ENCODE measurements at places on chromosomes 11 and 22.

- DNase-seq, result peak; percentile 17
These were observed 28.4 kb downstream of the KIAA0930 start for GRCh38 chr22:45212306-45212709.

DNA sequence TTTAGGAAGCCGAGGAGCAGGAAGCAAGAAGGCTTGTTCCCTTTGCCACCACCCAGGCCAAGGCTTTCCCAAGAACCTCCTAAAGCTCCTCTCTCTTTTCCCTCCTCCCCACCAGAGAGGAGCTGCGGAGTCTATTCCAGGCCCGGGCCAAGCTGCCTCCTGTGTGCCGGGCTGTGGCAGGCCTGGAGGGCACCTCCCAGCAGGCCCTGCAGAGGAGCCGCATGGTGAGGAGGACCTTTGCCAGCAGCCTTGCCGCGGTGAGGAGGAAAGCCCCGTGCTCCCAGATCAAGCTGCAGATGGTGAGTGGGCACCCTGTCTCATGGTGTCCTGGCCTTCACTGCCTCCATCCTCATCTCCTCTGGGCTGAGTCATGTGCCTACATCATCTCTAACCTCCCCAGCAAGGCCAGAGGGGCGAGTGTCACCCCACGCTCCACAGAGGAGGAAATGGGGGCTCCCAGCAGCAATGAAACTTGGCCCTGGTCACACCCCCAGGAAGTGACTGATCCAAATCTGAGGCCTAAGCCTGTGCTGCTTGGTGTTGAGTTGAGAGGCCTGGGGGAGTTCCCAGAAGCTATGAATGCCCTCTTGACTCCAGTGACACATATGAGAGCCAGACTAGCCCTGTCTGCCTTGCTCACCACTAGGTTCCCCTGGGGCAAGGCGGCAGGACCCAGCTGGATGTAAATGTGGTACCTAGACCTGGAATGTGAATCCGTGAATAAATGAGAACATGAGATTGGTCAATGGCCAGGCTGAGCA, 104.2 kb downstream of the MYO18B start:
- DNase-seq, result no peak

- DNase-seq, result no peak
These were observed 69.4 kb downstream of the BUD13 start for GRCh38 chr11:116703421-116703820.

GRCh38 chr22:26141831-26142230, 27.4 kb upstream of the SEZ6L start:
- DNase-seq, result no peak

DNA sequence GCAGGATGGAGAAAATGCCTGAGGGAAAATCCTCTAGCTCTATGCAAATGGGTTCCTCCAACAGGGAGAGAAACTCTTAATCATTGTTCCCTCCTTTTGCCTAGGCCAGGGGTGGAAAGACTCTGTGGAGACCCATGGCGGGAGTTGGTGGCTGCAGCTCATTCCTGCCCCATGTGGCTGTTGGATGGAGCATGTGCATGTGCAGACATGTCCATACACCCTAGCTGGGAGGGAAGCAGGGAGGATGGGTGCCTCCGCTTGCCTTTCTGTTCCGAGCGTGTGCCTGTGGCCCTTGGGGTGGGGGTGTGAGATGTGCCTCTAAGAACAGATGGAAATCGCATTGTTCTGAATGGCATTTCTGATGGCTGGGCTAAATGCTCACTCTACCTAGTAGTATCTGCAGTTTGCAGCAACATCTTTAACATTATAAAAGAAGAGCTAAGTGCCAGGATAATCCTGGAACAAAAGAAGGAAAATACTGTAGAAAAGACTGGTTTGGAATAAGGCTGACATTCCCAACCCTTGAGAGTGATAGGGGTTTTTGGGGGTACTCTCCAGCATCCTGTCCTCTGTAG, 31.7 kb downstream of the METTL15 start:
- DNase-seq, result no peak

DNA sequence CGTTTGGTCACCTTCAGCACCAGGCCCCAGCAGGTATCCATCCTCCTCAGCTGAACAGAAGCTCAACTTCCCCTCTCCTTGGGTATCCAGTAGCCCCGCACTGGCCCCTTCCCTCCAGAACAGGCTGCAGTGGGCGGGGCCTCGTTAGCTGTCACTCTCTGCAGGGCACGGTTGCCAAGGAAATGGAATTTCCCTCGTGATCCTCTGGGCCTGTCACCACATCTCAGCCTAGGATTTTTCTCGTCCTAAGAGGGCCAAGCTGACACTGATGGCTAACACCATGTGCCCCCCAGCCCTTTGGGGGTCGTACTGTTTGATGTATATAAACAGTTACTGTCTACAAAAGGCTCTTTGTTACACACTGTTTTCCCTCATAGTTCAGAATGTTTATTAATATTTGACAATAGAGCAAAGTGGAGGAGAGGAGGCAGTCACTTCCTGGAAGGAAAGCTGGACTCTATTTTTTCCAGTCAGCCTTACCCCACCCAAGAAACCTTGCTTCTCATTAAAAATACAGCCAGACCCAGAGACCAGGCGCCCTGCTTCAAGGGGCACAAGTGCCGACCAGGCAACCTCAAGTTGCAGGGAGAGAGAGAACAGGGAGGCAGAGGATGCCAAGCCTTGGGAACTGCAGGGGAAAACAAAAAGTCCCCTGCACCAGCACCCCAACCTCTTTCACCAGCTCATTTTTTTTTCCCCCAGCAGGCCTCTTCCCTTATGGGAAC, 44.5 kb downstream of the FEZ1 start:
- peak; percentile 72 for DNase-seq

- no peak for DNase-seq
These were observed 35.3 kb upstream of the TBCEL start for GRCh38 chr11:120988603-120989002.

- no peak for DNase-seq
These were observed 21.2 kb downstream of the MCM5 start for GRCh38 chr22:35421121-35421520.

GRCh38 chr11:108975026-108975425, 310.2 kb downstream of the DDX10 start:
- DNase-seq, result no peak

GRCh38 chr11:10322830-10323792, 18.2 kb downstream of the ADM start:
- DNase-seq, result peak; percentile 10

DNA sequence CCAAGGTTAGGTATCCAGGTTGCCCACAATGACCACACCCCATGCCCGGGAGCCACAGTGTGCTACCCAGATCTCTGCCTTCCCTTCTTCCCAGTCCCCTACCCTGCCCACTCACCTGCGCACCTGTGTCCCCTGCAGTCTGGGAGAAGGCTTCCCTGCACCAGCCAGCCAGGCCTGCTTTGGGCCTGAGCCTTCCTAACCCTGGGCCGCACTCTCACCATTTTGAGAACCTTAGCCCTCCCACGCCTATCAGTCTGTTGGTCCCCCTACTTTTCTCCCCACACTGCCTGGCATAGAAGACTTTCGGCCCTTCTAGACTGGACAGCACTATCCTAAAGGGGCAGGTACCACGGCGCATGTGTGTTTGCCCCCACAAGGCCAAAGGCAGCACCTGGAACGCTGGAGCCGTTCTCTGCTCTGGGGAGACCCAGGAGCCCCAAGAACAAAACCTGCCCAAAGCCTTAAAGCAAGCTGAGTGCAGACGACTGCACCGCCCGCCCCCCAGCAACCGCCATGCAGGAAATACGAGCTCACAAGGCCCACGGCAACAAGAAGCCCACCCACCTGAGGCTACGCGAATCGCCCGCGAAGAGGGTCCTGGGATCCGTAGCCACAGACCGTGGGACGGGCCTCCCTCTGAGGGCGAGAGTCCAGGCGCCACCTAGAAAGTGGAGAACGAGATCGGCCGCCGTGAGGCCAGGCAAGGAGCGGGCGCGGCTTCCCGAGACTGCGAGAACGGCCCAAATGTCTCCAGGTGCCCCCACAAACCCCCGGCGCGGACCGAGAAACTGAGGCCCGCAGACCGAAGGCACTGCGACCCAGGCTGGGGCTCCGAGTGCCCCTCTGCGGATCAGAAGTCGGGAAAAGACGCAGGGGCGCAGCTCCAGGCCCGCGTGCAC, 546 bp downstream of the GNB1L start:
- DNase-seq, result no peak

DNA sequence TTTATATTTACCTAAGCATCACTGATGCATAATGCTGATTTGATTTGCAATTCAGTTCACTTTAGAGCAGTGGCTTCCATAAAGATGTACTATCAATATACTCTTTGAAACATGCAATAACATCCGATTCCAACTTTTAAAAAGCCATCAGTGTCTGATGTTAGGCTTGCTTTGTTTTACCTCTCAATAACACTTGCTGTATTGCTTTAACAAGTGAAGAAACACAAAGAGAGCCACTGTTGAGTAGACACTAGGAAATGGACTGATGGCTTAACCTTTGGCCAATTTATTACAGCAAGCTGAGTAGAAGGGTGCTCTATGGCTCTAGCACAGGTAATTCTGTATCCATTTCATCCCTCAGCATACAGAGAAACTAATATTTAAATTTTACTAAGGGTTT, 122.1 kb downstream of the FCHSD2 start:
- DNase-seq, result no peak

GRCh38 chr11:37364246-37364839, 766.3 kb upstream of the RAG2 start:
- DNase-seq, result no peak

- peak; percentile 63 for DNase-seq
These were observed 28.5 kb downstream of the MAFF start for GRCh38 chr22:38230108-38230825.

DNA sequence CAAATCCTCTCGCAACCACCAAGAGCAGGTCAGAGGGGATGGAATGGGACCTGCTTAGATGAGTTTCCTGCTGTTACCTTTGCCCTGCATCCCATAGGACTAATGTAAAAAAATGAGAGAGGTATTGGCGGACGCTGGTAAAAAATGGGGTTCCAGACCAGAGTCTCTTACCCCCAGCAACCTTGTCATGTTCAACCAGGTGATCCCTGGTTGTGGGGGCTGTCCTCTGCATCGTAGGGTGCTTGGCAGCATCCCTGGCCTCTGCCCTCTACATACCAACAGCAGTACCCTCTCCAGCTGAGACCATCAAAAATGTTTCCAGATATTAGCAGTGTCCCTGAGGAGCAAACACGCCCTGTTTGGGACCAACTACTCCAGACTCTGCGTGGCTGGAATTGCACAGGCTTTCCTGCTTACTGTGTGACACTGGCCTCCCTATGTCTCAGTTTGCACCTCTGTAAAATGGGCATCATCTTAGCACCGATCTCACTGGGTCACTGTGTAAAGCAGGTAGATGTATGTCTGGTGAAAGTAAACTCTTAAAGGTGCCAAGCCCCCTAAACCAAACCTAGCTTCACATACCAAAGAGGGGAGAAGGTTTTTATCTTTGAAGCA, 1.5 kb downstream of the APOL6 start:
- no peak for DNase-seq

DNA sequence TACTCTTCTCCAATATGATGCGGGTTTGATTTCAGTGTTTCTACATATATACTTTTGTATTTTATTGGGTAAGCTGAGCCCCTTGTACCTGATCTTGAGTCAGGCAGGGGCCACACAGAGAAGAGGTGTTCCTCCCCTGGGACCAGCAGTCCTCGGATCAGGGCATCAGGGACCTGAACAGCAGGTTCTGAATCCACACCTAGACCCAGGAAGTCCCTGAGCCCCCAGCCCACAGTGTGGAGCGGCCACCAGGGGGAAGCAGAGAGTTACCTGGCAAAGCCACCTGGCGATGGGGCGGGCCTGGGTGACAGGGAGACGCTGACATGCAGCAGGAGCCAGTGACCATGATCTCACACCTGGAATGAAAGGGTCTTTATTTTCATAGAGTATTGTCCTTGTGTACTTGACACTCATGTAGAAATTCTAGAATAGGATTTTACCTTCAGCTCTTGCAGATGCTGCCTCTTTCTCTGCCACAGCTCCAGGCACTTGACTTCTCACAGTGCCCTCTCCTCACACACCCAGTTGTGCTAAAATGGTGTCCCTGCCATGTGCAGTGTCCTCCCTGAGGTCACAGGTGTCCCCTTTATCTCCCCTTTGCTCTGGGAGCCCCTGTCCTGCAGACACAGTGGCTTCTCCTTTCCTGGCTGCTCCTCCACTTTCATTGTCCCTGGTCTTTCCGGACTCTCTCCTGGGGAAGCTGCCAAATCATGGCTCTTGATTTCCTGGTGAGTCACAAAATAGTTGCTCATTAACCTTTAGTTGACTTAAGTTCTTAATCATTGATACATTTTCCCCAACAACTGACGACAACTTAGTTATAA, 48.5 kb downstream of the GGTLC2 start:
- DNase-seq, result peak; percentile 70

GRCh38 chr11:114059984-114060391, 477 bp downstream of the ZBTB16 start:
- peak; percentile 16 for DNase-seq

DNA sequence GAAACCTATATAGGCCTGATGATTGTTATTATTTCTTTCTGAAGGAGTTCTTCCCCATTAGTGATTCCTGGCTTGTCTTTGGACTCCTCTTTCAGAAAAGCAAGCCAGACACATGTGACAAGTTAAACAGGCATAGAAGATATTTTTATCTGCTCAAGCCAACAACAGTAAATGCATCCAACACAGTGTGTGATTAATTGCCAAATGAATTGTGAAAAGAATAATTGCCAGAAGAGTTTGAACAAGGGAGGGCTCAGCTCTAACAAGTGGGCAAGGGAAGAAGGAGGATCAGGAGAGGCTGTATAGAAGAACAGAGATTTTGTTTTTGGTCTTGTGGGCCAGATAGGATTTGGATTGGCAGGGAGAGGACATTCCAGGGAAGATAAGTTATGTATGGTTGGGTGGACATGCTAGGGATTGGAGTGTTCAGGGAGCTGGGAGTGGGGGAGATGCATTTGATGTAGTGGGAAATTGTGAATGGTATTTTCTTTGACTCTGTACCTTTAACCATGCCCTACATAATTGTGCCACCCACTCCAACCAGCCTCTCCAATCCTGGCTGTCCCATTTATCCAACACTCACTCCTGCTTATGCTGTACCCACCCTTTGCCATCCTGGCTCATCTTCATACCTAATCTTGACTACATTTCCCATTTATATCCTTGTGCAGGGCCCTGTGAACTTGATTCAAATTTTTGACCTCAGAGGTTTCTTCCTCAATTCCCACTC, 172.8 kb downstream of the RRAS2 start:
- no peak for DNase-seq

GRCh38 chr11:123247496-123247799, 52.4 kb upstream of the CLMP start:
- no peak for DNase-seq

GRCh38 chr11:95699631-95700470, 89.7 kb downstream of the FAM76B start:
- DNase-seq, result no peak

- no peak for DNase-seq
These were observed 21.0 kb downstream of the RTN4RL2 start for GRCh38 chr11:57481315-57481714.

DNA sequence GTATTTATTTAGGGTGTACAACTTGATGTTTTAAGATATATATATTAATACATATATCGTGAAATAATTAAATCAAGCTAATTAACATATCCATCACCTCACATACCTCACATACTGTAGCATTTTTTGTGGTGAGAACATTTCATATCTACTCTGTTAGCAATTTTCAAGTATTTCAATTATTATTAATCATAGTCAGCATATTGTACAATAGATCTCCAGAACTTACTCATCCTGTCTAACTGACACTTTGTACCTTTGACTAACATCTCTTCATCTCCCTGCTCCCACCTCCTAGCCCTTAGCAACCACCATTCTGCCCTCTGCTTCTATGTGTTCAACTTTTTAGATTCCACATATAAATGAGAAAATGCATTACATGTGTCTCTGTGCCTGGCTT, 108.4 kb downstream of the BARX2 start:
- no peak for DNase-seq

GRCh38 chr11:125224391-125225021, 60.0 kb downstream of the PKNOX2 start:
- DNase-seq, result peak; percentile 63
